ENCODE measurements at places on chromosomes 11 and 22.

DNA sequence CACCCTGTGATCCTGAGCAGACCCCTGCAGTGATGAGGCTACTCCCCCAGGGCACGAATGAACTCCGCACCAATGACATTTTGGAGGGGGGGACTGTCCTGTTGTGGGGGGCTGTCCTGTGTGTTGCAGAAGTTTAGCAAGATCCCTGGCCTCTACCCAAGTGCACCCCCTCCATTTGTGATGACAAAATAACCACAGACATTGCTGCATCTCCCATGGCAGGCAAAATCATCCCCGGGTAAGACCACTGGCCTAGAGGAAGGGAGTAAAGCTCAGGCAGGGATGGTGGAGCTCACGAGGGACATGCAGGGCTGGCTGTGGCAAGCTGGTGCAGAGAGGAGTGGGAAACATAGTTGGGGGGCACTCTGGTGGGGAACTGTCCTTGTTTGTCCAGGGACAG, 40.6 kb downstream of the NECTIN1 start:
- no peak for DNase-seq

DNA sequence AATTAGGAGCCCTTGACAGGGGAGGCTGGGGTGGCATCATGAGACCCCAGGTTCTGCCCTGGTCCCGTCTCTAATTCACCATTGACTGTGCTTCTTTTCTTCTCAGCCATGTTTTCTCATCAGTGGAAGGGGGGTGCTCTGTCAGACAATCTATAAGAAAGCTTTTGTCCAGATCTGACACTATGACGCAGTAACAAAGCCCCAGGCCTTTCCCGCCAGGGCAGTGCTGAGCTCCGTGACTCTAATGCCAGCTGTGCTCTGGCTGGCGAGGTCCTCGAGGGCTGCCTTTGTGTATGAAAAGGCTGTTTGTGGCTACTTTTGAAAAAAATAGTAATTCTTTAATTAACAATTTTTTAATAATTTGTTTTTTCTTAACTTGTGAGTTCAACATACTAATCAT, 3.2 kb downstream of the CD6 start:
- DNase-seq: no peak

GRCh38 chr11:72562431-72562830, 111.8 kb downstream of the PDE2A start:
- no peak for DNase-seq

- no peak for DNase-seq
Measured at GRCh38 chr22:36467946-36468345, 13.5 kb downstream of the TXN2 start.

- DNase-seq: no peak
Measured at GRCh38 chr11:67820081-67820480, 145.7 kb upstream of the ALDH3B2 start.

- DNase-seq: no peak
Measured at GRCh38 chr22:26535603-26535908, 23.3 kb upstream of the TFIP11 start.

DNA sequence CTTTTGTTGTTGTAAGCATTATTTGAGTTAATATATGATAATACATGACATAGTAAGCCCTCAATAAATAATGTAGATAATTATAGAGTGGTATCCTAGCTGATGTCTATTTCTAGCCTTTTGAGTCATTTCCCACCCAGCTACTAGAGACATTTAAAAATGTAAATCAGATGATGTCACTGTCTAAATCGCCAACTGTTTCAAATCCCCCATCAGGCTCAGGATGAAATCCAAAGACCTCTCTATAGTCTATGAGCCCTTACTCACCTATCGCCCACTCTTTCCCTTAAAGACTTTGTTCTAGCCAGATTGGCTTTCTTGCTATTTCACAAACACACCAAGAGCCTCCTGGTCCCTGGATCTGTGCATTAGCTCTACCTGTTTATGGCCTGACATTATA, 135.4 kb upstream of the PLET1 start:
- DNase-seq: no peak

DNA sequence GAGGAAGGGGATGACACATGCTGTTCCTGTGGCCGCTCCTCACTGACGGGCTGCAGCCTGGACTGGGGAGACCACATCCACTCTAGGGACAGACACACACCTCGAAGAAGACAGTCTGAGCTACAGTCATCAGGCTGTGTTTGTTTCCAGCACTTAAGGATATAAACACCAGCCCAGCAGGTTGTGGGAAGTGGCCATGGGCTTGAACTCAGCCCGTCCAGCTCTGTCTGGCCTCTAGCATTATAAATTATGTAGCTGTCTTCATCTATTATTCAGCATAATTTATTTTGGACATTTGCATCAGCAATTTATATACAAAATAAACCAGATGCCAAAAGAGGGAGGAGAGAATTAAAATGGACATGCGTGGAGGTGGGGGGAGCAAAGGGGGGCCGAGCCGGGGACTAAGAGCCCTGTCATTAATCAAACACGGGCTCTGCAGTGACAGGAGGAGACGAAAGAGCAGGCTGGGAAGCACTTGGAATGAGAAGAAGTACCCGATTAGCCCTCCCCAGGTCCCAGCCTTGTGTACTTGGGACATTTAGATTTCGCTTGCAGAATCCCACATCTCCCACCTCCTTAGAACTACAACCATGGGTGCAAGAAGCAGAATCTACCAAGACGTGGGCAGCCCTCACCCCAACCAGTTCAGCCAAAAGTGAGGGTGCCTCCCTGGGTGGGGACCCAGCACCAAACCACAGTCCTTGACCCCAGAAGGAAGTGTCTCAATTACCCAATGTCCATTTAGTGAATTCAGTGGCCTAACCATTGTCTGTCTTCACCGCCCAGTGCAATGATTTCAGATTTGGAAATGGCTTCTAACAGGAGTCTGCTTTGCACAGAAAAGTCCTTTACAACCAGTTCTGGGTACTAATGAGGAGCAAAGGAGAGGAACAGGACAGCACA, 309.6 kb downstream of the OPCML start:
- DNase-seq: no peak
